Purkinje cell (primary cell): ENCODE measurements at places on chromosomes 12 and 14. TPM values are rescaled to one million over a fixed set of nuclear protein-coding genes. Genes with fewer than 3 reads are reported as not detected.

SYCP3 gene
- 4.2 and 6.0 TPM in 2 replicates for polyA plus RNA-seq

FOXG1 gene
- polyA plus RNA-seq, result 6.2 TPM in 1 of 2 replicates, not detected in the other

EPYC gene
- polyA plus RNA-seq, result not detected in 2 replicates

ADAM21 gene
- 1.1 and 2.4 TPM in 2 replicates for polyA plus RNA-seq

CGRRF1 gene
- polyA plus RNA-seq, result 180 and 217 TPM in 2 replicates

IFI27 gene
- 21.2 and 29.9 TPM in 2 replicates for polyA plus RNA-seq

AKAP5 gene
- 0.28 and 3.8 TPM in 2 replicates for polyA plus RNA-seq

TMPRSS12 gene
- polyA plus RNA-seq, result 0.73 TPM in 1 of 2 replicates, not detected in the other

MYO1H gene
- not detected in 2 replicates for polyA plus RNA-seq

BDKRB2 gene
- not detected in 2 replicates for polyA plus RNA-seq

RNF212B gene
- not detected in 2 replicates for polyA plus RNA-seq

CLEC4A gene
- 1.2 and 3.8 TPM in 2 replicates for polyA plus RNA-seq

LBHD2 gene
- 1.2 TPM in 1 of 2 replicates, not detected in the other for polyA plus RNA-seq

ESR2 gene
- polyA plus RNA-seq, result 0.09 TPM in 1 of 2 replicates, not detected in the other

OTUB2 gene
- polyA plus RNA-seq, result 2.5 and 4.2 TPM in 2 replicates

PRIMA1 gene
- polyA plus RNA-seq, result 0.21 and 0.30 TPM in 2 replicates

RNF31 gene
- 15.5 and 28.7 TPM in 2 replicates for polyA plus RNA-seq

OR4N5 gene
- polyA plus RNA-seq, result not detected in 2 replicates

TMCC3 gene
- polyA plus RNA-seq, result 6.9 and 9.9 TPM in 2 replicates

CLEC2A gene
- not detected in 2 replicates for polyA plus RNA-seq

NYNRIN gene
- polyA plus RNA-seq, result 0.05 and 0.87 TPM in 2 replicates

PSMD9 gene
- polyA plus RNA-seq, result 20.5 and 35.4 TPM in 2 replicates

ZNF605 gene
- polyA plus RNA-seq, result 11.2 and 14.6 TPM in 2 replicates

CFL2 gene
- 213 and 250 TPM in 2 replicates for polyA plus RNA-seq

HSPA2 gene
- 0.14 and 0.35 TPM in 2 replicates for polyA plus RNA-seq

MANSC1 gene
- polyA plus RNA-seq, result 35.0 and 35.7 TPM in 2 replicates

SMIM10L1 gene
- 17.9 and 18.2 TPM in 2 replicates for polyA plus RNA-seq

CACNA2D4 gene
- not detected in 2 replicates for polyA plus RNA-seq

RPGRIP1 gene
- polyA plus RNA-seq, result 0.74 and 6.9 TPM in 2 replicates

ACOT4 gene
- polyA plus RNA-seq, result 0.13 and 0.83 TPM in 2 replicates

KRT80 gene
- polyA plus RNA-seq, result not detected in 2 replicates

RASSF3 gene
- polyA plus RNA-seq, result 0.98 and 1.4 TPM in 2 replicates

KRT2 gene
- not detected in 2 replicates for polyA plus RNA-seq

NDUFB1 gene
- polyA plus RNA-seq, result 817 and 1,121 TPM in 2 replicates

RHEBL1 gene
- 5.3 and 6.9 TPM in 2 replicates for polyA plus RNA-seq

RESF1 gene
- polyA plus RNA-seq, result 18.0 and 22.4 TPM in 2 replicates

SCARB1 gene
- 0.88 and 6.0 TPM in 2 replicates for polyA plus RNA-seq

SLC16A7 gene
- polyA plus RNA-seq, result 7.8 and 18.6 TPM in 2 replicates

SLCO1B1 gene
- not detected in 2 replicates for polyA plus RNA-seq

KSR2 gene
- polyA plus RNA-seq, result 2.4 and 3.0 TPM in 2 replicates

TMEM229B gene
- polyA plus RNA-seq, result 1.2 and 2.0 TPM in 2 replicates

SLC6A12 gene
- polyA plus RNA-seq, result 0.67 and 2.6 TPM in 2 replicates

PPFIBP1 gene
- 0.10 and 9.7 TPM in 2 replicates for polyA plus RNA-seq

NUP107 gene
- polyA plus RNA-seq, result 7.4 and 10.0 TPM in 2 replicates
